ENCODE measurements at places on chromosomes 11 and 22.
A peak's percentile ranks its signal among the peaks of the same experiment; 100 is the strongest.

- no peak for DNase-seq
Measured at GRCh38 chr11:59668188-59668949, 468 bp downstream of the PATL1 start.

GRCh38 chr11:79121351-79121750, 319.5 kb downstream of the TENM4 start:
- DNase-seq = no peak

GRCh38 chr11:75280227-75280701, 39.7 kb downstream of the TPBGL start:
- DNase-seq = peak; percentile 78

GRCh38 chr11:68003846-68004550, at the start of gene UNC93B1:
Gene UNC93B1, minus strand, starts transcription at chr11:68004097. Its CDS starts 54 bp downstream, at chr11:68004043.
- peak; percentile 32 for DNase-seq

DNA sequence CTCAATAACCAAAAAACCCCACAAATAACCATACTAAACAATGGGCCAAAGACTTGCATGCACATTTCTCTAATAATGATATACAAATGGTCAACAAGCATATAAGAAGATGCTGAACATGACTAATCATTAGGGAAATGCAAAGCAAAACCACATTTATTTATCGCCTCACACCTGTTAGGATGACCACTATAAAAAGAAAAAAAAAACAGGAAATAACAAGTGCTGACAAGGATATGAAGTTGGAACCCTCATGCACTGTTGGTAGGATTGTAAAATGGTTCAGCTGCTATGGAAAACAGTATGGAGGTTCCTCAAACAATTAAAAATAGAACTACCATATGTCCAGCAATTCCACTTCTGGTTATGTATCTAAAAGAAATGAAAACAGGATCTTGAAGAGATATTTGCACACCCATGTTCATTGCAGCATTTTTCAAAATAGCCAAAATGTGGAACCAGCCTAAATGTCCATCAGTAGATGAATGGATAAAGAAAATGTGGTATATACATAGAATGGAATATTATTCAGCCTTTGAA, 66.2 kb downstream of the AMBRA1 start:
- DNase-seq = no peak

GRCh38 chr11:134398079-134398444, 14.0 kb downstream of the B3GAT1 start:
- DNase-seq = no peak

DNA sequence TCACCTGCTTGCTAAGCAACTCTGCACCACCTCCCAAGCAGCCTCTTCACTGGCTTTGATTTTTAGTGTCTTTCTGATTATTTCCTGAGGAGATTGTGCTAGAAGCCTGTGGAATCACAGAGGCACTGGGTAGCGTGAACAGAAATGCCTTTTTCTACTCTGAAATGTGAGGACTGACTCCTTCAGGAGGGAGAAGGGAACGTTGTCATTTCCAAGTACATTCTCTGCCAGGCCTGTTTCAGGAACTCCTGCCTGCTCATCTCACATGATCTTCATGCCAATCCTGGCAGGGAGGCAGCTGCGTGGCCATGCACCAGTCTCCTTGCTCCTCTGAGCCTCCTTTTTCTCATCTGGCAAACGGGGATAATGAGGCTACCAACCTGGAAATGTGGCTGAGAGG, 49.8 kb upstream of the PRDM11 start:
- DNase-seq = no peak
